ENCODE measurements at places on chromosomes 13 and 19.

DNA sequence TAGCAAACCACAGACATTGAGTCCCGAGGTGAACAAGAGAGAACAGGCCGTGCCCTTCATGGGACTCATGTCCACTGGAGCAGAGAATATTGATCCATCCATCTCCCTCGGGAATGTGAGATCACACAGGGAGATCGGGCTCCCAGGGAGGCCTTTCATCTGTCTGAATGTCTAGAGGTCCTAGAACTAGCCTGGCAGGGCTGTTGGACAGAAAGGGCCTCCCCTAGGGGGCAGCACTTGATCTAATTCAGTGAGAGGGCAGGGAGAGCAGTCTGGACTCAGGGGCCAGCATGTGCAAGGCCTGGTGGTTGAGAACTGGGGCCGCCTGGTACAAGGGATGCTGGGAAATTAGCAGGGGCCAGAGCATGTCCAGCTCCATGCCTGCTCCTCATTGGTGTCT lies 4.3 kb downstream of the RUVBL2 start:
- H3K36me3 ChIP-seq, result peaks cover 8% of the 10 kb centered on the region
- DNase-seq, result no peak
- H3K27ac ChIP-seq, result no peak overlapping the region
- H3K4me3 ChIP-seq, result no peak overlapping the region
- no peaks in the 10 kb centered on the region for H3K27me3 ChIP-seq
- H3K4me1 ChIP-seq, result peaks cover 33% of the 10 kb centered on the region

- H3K36me3 ChIP-seq, result no peaks in the 10 kb centered on the region
- H3K27me3 ChIP-seq, result no peaks in the 10 kb centered on the region
- H3K27ac ChIP-seq, result no peak overlapping the region
- DNase-seq, result no peak
These were observed 30.4 kb downstream of the ZNF536 start for GRCh38 chr19:30402436-30403202.

- peaks cover 33% of the 10 kb centered on the region for H3K4me1 ChIP-seq
- H3K27me3 ChIP-seq, result no peaks in the 10 kb centered on the region
- H3K36me3 ChIP-seq, result peaks cover 28% of the 10 kb centered on the region
- peak; percentile 31 for DNase-seq
- H3K27ac ChIP-seq, result peak overlapping the region; percentile 94
These were observed 473 bp upstream of the ITM2B start for GRCh38 chr13:48232420-48233045.

DNA sequence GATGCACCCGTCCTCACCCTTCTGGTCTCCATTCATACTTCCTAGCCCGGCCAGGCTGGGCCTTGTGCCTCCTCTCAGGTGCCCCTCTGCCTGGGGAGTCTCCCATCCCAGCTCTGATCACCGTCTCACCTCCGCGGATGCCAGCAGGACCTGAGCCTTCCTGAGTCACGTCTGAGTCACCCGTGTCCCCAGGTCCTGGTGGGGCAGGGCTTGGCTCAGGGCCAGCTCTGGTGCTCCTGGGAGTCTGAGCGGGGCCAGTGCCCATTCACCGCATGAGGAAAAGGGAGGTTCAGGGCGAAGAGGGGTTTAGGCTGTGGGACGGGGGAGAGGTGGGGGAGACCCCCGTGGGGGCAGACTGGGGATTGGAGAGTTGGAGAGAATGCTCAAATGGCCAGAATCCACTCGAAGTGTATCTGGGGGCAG lies 593 bp downstream of the ATP8B3 start:
- peak overlapping the region; percentile 57 for H3K27ac ChIP-seq
- DNase-seq, result no peak
- peak overlapping the region; percentile 92 for H3K4me3 ChIP-seq
- peaks cover 13% of the 10 kb centered on the region for H3K36me3 ChIP-seq
- H3K4me1 ChIP-seq, result peaks cover 10% of the 10 kb centered on the region

DNA sequence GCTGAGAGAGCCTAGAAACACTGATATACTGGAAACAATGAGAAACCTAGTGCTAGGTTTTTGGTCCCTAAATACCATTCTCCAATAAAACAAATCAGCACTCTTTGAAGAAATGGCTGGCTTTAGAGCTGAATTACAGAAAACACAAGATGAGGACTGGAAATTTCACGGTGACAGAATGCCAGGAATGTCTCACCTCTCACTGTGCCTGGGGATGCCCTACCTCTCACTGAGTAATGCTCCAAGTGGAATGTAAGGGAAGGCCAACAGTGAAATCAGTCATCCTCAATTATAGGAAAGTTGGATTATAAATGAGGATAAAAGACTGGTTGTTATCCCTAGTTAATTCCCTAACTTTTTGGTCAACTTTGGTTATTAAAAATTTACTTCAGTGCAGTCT lies 259.0 kb downstream of the NALCN start:
- no peak overlapping the region for H3K4me3 ChIP-seq
- DNase-seq, result no peak
- H3K36me3 ChIP-seq, result no peaks in the 10 kb centered on the region
- peaks cover 82% of the 10 kb centered on the region for H3K27me3 ChIP-seq
- H3K27ac ChIP-seq, result no peak overlapping the region
- no peaks in the 10 kb centered on the region for H3K4me1 ChIP-seq

GRCh38 chr19:38351865-38352395 lies 16.3 kb downstream of the CATSPERG start:
- H3K4me3 ChIP-seq, result no peak overlapping the region
- H3K36me3 ChIP-seq, result no peaks in the 10 kb centered on the region
- H3K4me1 ChIP-seq, result no peaks in the 10 kb centered on the region
- DNase-seq, result no peak

DNA sequence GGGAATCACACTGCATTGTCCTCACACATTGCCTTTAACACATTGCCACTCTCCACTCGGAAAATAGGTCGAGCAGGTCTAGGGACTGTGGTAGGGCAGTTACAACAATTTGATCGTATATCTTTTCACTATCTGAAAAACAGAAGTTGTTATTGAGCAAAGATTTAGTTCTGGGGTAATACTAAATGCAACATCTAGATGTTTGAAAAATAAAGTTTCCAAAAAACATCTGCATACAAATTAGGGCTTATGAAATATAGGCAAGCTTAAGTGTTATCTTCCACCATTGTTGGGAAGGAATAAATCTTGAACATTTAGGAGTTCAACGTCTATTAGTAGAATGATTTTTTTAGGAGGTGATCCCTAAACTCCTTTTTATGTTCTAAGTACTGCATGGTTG lies 768 bp upstream of the HS6ST3 start:
- no peaks in the 10 kb centered on the region for H3K4me1 ChIP-seq
- no peaks in the 10 kb centered on the region for H3K36me3 ChIP-seq
- peaks cover 50% of the 10 kb centered on the region for H3K27me3 ChIP-seq
- no peak for DNase-seq
- H3K4me3 ChIP-seq, result no peak overlapping the region

DNA sequence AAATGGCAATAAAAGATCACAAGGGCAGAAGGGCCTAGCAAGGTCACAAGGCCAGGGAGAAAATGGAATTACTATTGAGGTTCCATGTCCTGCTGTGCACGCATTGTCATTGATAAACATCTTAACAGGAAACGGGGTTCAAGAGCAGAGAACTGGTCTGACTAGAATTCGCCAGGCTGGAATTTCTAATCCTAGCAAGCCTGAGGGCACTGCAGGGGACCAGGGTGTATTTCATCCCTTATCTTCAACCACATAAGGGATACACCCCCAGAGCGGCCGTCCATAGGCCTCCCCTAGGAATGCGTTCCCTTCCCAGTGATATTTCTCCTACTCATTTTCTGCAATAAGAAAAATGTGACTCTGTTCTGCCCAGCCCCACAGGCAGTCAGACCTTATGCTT lies 19.5 kb downstream of the ERICH4 start:
- H3K27ac ChIP-seq, result no peak overlapping the region
- H3K27me3 ChIP-seq, result peaks cover 96% of the 10 kb centered on the region
- H3K4me1 ChIP-seq, result peaks cover 10% of the 10 kb centered on the region
- no peak overlapping the region for H3K4me3 ChIP-seq

DNA sequence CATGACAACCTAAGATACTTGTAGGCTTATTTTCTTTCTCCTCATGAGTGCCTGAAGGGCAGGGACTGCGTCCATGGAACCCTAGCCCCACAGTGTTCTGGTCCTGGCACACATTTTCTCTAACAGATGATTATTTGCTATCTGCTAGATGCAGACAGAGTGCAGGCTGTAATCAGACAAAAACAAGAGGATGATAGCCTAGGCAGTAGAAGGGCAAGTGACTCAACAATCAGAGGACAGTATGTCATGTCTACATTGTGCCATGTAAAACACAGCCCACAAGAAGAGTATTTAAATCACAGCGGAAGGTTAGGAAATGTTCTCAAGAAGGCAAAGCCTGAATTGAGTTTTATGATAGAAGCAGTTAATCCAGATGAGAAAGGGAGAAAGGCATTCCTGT lies 29.3 kb downstream of the MIPEP start:
- H3K27ac ChIP-seq, result no peak overlapping the region
- no peak overlapping the region for H3K4me3 ChIP-seq
- H3K27me3 ChIP-seq, result no peaks in the 10 kb centered on the region
- no peaks in the 10 kb centered on the region for H3K4me1 ChIP-seq

All from central memory CD8-positive, alpha-beta T cell (primary cell).